ENCODE measurements at places on chromosomes 6 and 20.

GRCh38 chr6:12450467-12450866 is 160.3 kb downstream of the EDN1 start:
- no peak for DNase-seq

- no peak for DNase-seq
Measured at GRCh38 chr6:100809346-100809745, 71.8 kb downstream of the ASCC3 start.

DNA sequence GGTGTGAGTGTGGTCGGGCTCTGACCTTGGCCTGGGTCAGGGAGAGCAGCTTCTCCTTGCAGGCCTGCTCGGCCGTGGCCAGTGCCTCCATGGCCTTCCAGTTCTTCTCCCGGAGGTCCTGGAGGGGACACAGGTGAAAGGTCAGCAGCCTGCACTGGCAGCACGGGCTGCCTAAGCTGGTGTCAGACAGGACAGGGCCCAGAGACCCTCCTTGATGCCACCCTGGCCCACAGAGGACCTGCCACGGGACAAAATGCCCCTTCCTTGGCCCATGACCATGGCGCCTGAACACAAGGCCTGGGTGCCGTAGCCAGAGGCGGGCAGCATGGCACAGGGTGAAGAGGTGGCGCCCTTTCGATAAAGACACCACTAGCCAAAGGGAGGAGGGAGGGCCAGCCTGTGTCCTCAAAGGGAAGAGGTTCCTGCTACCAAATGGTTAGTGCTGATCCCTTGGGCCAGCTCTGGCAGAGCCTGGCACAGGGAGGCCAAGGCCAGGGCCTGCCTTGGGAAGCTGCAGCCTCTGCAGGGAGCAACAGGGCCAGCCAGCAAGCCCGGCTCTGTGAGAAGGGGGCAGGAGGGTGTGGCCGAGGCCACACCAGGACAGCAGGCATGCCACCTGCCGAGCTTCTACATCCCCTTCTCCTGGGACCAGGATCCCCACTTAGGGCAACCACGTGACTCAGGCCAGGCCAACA is 54.8 kb downstream of the DSTN start:
- peak; percentile 27 for DNase-seq

- DNase-seq = no peak
Measured at GRCh38 chr20:57408536-57409233, 17.5 kb downstream of the RBM38 start.

DNA sequence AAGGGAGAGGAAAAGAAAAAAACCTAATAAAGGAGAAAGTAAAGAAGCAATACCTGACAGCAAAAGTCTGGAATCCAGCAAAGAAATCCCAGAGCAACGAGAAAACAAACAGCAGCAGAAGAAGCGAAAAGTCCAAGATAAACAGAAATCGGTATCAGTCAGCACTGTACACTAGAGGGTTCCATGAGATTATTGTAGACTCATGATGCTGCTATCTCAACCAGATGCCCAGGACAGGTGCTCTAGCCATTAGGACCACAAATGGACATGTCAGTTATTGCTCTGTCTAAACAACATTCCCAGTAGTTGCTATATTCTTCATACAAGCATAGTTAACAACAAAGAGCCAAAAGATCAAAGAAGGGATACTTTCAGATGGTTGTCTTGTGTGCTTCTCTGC is 70.8 kb upstream of the RNF146 start:
- DNase-seq = no peak

- DNase-seq = no peak
Measured at GRCh38 chr6:131995917-131996316, 44.7 kb upstream of the CCN2 start.

- DNase-seq = no peak
Measured at GRCh38 chr6:14426281-14426680, 308.7 kb downstream of the CD83 start.

- no peak for DNase-seq
Measured at GRCh38 chr6:163263196-163263595, 151.3 kb upstream of the QKI start.

DNA sequence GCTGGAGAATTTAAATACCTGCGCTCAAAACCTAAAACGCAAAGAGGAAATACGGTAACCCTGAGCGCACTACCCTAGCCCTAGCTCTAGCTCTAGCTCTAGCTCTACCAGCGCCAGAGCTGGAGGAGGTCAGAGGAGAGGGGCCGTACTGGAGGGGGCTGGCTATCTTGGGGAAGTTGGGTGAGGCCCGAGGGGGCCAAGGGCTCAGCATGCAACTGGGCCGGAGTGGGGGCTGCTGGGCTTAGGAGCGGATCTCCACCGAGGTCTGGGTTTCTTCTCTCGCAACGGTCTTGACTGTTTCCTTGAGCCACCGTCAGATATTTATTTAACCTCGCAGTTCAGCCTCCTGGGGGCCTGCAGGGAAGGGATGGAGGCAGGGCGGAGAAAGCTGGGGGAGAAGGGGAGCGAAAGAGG is 91.0 kb downstream of the NCR2 start:
- no peak for DNase-seq

- no peak for DNase-seq
Measured at GRCh38 chr6:31121131-31121790, 1.0 kb upstream of the CDSN start.

DNA sequence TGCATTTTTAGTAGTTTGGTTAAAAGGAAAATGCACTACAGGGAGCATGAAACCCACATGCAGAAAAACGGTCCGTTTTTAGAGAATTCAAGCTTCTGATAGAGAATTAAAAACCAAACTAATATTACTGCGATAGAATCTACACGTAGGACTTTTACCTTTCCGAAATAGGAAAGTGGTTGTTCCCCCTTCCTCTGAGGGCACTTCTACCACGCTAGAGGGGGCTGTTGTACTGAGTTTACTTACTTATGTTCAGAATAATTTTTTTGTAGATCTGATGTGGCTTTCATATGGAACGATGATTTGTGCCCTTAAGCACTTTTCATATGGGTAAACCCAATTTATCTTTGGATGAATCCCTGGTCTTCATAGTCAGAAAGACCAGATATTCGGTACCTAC is 264.3 kb upstream of the PLN start:
- peak; percentile 72 for DNase-seq

DNA sequence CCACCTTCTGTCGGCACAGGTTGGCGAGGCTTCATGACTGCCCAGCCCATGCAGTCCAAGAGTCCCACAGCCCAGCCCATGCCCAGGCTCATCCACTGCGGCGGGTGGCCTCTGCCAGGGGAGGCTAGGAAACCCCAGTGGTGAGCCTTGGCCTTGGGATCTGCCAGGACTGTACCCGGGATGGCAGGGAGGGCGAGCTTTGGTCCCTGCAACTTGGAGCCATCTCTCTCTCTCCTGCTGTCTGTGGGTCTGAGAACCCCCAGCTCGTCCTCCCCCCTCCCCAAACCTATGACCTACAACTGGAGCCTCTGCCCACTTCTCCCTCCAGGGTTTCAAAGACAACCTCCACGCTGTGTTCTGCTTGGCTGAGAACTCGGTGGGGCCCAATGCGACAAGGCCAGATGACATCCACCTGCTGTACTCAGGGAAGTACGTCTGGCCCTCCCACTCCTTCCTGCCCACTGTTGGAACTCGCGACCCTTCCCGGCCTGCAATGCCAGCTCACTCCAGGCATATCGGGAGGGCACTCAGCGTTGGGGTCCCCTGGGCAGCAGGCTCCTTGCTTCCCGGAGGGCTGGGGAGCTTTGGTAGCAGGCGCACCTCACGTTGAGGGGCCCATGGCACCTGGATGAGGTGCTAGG is 19.7 kb downstream of the NPEPL1 start:
- DNase-seq = no peak

GRCh38 chr6:123888771-123889513 is 85.3 kb downstream of the NKAIN2 start:
- no peak for DNase-seq

DNA sequence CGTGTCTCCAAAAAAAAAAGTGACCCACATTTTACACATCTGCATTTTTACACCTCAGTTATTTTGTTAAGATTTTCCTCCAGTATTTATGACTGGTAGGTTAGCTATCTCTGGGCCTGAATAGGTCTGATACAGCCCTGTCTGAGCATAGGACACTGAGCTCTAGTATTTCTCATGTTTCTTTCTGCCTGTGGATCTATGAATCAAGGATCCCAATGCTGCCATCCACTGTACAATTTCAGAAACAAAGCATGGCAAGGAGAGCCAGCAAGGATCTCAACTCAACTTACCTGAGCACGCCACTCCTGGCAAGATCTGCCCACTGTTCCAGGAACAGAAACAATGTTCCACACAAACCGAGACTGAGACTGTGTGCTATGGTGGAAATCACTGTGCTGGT is 36.4 kb upstream of the ENPP5 start:
- no peak for DNase-seq

DNA sequence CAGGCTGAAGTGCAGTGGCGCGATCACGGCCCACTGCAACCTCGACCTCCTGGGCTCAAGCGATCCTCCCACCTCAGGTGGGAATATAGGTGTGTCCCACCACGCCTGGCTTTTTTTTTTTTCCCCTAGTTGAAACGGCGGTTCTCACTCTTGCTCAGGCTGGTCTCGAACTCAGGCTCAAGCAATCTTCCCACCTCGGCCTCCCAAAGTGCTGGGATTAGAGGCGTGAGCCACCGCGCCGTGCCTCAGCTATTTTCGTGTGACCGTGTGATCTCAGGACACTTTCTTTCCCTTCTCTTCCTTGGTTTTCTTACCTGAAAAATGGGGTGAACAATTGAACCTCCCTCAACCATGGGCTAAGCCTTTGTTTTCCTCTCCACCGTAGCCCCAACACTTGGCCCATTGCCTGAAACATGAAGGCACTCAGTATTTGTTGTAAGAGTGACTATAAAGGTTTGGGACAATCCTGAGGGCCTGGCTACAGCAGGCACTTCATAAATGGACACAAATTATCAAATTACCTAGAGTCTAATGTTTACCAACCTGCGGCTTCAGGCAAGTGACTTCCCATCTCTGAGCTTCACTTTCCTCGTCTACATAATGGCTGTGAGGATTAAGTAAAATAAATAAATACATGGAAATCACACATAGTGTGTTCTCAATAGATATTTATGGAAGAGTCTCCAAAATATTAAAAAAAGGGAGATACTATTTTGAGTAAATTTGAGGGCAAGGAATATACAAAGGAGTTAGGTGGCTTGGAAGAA is 31.4 kb upstream of the ID1 start:
- DNase-seq = no peak

GRCh38 chr6:135228486-135228885 is 47.4 kb downstream of the MYB start:
- no peak for DNase-seq

- DNase-seq = no peak
Measured at GRCh38 chr6:36524871-36525270, 22.4 kb downstream of the STK38 start.

- no peak for DNase-seq
Measured at GRCh38 chr6:148021699-148022098, 320.9 kb upstream of the SASH1 start.

GRCh38 chr20:52219441-52219840 is 27.9 kb upstream of the ZFP64 start:
- peak; percentile 22 for DNase-seq

- no peak for DNase-seq
Measured at GRCh38 chr6:4941782-4942672, 61.8 kb downstream of the RPP40 start.

- DNase-seq = peak; percentile 71
Measured at GRCh38 chr6:132530293-132530974, 7.6 kb upstream of the TAAR9 start.

- no peak for DNase-seq
Measured at GRCh38 chr6:19289457-19289856, 547.7 kb upstream of the ID4 start.

GRCh38 chr20:23118766-23119165 is 32.6 kb upstream of the CD93 start:
- no peak for DNase-seq

- no peak for DNase-seq
Measured at GRCh38 chr6:141483598-141484061, 649.1 kb upstream of the GJE1 start.

- DNase-seq = no peak
Measured at GRCh38 chr6:37099442-37099841, 70.5 kb upstream of the PIM1 start.

DNA sequence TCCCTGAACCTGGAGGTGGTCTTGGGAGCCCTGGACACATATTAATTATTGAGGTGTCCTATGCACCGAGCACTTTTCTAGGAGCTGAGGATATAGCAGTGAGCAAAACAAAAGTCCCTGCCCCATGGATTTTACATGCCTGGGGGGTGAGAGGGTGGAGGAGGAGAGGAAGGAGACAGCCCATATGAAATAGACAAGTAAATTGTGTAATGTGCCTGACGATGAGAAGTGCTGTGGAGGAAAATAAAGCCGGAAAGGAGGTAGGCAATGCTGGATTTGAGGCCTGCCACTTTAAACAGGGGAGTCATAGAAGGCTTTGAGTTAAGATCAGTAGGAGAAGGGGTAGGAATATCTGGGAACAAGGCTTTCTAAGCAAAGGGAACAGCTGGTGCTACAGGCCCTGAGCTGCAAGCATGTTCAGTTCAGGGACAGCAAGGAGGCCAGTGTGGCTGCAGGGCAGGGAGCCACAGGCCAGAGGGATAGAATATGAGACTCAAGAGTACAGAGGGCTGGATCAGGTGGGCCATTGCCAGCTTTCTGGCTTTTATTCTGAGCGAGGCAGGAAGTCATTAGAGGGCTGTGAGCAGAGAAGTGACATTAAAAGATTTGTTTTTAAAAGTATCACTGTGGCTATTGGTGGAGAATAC is 19.1 kb upstream of the MYLIP start:
- DNase-seq = peak; percentile 21

GRCh38 chr20:4766631-4767030 is 44.9 kb downstream of the PRND start:
- DNase-seq = no peak

DNA sequence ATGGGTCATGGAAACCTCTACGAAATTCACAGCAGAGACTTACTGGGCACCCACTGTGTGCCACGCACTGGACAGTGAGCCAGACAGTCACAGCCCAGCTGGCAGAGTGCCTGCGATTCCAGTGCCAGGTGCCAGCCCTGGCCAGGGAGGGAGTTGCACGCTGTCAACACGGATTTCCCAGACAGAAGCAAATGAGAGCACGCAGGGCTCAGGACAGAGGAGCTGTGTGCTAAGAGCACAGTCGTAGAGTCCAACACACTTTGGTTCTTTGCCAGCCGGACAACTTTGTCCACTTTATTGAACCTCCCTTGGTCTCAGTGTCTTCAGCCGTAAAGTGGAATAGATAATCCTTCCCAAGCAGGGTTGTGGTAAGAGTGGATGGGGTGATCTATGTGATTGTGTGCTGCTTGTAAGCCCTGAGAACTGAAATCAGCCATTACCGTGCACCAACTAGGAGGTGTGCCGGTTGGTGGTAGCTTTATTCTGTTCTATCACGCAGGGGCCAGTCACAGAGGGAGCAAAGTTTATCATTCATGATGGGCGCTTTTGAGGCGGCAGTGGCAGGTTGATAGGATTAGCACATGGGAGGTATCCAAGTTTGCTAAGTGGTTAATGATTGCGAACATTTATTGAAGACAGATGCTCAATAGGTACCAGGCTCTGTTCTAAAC is 40.6 kb downstream of the SIRPA start:
- DNase-seq = peak; percentile 47

GRCh38 chr6:36544228-36544627 is 3.1 kb downstream of the STK38 start:
- no peak for DNase-seq

DNA sequence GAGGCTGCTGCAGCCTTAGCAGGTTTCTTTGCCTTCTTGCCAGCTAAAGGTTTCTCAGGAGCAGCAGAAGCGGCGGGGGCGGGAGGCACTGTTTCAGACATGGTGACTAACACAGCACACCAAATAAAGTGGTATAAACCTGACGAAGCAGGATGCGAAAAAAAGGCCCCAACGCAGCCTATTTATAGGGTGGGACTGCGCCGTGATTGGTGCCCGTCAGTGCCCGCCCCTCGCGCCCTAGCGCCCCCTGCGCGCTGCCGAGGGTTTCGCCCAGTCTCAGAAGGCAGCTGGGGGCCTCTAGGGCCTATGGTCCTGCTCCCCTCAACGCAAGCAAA is 55.0 kb downstream of the TRIM38 start:
- no peak for DNase-seq

All from BE2C (cell line).